ENCODE measurements at places on chromosomes 11 and 22.

- DNase-seq, result no peak
These were observed 19.6 kb downstream of the MYRF start for GRCh38 chr11:61771985-61772455.

DNA sequence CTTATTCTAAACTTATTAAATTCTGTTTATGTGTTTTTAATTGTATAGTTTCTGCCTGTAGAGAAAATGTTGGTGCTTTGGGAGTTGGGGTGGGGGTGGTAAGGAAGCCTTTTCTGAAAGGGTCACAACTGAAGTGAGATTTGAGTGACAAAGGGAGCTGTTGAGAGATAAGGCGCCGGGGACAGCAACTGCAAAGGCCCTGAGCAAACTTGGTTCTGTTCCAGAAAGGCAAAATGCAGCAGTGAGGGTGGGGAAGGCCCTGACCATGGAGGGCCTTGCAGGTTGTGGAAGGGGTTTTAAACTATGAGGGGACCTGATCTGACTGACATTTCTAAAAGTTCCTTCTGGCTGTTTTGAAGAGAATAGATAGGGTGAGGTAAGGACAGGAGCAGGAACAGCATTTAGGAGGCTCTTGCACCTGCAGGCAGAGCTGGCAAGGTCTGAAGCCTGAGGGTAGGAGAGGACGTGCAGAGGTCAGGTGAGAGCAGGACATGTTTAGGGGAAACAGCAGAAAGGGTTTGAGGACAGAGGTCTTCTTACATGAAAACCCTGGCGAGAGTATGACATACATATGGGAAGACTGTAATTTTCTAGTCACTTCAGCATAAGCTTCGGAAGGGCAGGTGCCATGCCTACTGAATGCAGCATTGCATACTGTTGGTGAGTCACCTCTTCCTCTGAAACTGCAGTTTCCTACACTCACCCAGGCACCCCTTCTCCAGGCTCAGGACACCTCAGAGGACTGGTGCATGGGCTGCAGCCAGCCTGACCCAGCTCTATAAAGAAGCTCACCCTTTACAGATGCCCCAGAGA lies 190.7 kb downstream of the SNX19 start:
- no peak for DNase-seq

GRCh38 chr11:130636722-130637464 lies 188.4 kb downstream of the ADAMTS15 start:
- DNase-seq, result peak; percentile 53

GRCh38 chr11:80822308-80822707 lies 1381.5 kb upstream of the TENM4 start:
- DNase-seq, result no peak

DNA sequence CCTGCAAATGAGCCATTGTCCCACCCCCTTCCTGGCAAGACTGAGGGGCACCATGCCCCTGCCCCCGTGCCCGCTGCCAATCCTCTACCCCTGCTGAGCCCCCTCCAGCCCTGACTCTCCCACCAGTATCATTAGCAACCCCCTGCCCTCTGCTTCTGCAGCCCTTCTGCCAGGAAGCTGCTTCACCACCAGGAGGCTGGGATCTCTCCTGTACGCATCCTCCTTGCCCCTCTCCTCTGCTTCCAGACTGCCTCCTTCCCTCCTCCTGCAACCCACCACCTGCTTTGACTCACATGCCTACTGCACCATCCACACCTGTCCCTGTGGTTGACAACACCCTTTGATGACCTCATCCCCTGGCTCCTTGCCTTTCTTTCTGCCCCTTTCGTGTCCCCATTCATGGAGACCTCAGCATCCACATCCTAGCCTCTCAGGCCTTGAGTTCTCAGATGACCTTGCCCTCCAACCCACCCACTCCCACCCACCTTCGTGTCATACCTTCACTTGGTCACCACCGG lies 13.4 kb upstream of the PNPLA3 start:
- DNase-seq, result no peak

- no peak for DNase-seq
These were observed 6.3 kb downstream of the OVOL1 start for GRCh38 chr11:65793144-65793581.

DNA sequence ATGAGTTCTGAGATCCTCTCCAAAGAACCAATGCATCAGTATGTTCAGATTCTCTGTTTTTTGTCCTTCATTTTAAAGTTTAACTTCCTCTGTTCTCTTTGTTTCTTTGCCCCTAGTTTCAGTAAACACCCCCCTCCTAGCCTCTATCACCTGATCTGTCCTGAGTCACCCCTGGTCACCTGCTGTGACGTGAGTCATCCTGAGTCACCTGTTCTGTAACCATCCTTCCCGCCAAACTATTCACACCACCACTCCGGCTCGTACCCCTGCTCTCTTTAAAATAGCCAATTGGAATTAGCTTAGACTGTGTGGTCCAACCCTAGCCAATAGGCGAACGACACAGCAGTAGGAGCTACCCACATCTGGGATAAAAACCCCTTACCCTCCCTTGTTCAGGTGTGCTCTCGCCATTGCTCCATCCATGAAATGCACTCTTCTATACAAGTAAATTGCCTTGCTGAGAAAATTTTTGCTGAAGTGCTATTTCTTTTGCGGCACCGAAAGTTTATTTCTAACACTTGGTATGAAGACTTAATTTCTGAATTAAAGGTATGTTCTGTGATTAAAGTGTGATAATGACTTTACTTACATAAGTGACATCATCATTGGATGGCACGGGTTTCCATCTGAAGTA lies 318.4 kb downstream of the AASDHPPT start:
- no peak for DNase-seq

DNA sequence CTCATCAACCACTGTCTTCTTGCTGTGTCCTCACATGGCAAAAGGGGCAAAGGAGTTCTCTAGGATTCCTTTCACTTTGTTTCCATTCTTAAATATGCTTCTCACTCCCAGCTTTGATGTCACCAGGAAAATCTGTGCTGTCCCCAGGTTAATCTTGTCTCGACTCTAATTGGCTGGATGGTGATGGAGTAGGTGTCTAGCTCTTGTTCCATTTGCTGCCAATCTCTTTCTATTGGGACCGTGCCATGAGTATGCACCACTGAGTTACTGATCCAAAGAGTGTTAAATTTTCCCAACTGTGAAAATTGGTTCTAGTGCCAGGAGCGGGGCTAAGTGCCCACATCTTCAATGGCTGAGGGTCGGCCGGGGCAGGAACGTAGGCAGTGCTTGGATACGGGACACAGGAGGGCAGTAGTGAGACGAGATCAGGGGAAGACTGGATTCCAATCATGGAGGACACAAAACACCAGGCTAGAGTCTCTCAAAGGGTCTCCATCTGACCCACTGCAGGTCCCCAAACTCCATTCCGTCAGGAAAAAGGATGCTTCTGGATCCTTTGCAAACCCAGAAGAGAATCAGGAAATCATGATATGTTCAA lies 47.7 kb upstream of the CSNK2A3 start:
- DNase-seq, result no peak

GRCh38 chr11:15073361-15074205 lies at the start of gene CALCB:
TSS of gene CALCB (plus strand) at chr11:15073593. CDS start at chr11:15074719, 1,126 bp downstream.
- no peak for DNase-seq

DNA sequence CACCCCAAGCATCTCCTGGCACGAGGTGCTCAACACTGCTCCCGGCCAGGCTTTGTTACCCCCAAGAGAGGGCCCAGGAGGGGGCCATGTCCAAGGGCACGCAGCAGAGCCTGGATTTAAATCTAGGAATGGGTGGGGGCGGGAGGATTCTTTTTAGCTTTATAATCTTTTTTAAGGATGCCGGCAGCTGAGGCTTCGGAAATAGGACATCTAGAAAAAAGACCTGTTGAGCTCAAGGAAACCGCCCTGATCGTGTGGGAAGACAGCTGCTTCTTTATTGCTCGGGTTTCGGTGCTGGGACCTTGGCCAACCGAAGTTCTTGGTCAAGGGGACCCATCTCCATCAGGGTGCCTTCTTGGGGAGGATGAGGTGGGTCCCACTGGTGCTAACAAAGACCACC lies 317.9 kb downstream of the CTTN start:
- DNase-seq, result no peak

DNA sequence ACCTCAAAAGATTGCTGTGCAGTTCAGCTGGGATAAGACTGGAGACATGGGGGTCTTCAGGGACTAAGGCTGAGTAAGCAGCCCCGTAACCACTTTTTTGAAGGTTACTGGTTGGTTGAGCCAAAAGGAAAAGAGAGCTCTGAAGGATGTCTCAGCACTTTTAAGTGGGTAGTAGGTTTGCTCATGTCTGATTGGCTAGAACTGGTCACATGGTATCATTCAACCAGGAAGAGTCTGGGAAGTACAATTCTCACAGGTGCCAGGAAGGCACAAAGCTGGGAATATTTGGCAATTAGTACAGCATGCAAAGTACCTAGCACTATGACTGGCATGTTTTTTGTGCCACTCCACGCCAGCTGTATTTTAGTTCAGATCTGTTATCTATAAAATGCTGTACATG lies 58.1 kb downstream of the SNX19 start:
- DNase-seq, result no peak

DNA sequence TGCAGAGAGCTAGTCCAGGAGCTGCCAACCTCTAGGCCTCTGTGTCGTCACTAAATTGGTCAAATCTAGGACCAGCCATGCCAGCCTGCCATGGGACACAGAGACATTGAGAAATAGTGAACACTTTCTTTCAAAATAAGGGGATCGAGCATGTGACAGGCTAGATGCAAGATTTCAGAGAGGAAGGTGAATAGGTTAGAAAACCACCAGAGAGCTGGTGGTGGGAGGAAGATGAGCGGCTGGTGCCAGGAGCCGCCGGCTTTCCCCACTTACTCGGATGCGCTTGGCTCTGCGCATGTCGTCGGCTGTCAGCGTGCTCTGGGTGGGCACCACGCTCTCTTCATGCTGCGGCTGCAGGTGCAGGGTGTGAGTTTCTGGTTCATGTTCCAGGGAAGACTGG lies 35.4 kb upstream of the NFRKB start:
- DNase-seq, result no peak

- no peak for DNase-seq
These were observed 121.3 kb downstream of the NECTIN1 start for GRCh38 chr11:119607726-119608125.

DNA sequence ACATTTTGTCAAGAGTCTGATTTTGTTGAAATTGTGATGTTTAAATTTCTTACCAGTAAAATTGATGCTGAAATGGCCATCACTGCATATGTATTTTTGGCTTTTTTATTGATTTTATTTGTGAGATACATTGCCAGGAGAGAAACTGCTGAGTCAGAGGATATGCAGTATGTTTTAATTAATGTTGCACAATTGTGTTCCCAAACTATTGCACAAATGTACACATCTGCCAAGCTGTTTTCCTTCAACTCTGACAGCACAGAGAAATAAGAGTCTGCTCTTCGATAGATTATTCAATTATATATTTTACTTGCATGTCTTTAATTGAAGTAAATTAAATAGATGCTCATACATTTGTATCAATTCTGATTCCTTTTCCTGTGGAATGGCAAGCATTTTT lies 640.2 kb upstream of the LUZP2 start:
- no peak for DNase-seq

DNA sequence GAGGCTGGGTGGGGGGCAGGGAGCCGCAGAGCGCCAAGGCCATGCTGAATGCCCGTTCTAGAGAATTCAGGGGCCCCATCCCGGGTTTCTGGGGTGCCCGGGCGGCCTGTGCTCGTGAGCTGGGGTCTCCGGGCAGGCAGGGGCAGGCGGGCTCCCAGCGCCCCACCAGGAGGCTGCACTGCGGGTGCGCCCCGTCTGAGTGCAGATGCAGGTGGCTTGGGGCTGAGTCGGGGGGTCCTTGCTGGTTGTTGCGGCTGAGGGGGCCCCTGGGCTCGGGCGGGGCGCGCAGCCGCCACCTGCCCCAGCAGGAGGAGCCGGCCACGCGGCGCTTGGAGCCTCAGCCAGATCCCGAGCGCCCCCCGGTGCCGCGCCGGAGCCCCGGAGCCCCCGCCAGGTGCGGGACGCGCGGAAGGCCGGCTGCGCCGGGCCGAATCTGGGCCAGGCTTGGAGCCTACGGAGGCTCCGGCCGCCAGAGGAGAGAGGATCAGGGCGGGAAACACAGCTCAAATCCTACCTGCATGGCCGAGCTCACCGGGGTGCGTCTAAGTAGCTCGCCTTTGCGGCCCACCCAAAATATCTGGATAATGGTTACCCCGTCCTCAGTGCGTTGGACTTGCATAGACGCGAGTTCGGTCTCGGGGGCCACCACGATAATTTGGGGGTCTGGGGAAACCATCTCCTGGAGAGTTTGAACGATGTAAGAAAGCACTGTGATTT lies 590 bp upstream of the IGF2 start:
- no peak for DNase-seq

DNA sequence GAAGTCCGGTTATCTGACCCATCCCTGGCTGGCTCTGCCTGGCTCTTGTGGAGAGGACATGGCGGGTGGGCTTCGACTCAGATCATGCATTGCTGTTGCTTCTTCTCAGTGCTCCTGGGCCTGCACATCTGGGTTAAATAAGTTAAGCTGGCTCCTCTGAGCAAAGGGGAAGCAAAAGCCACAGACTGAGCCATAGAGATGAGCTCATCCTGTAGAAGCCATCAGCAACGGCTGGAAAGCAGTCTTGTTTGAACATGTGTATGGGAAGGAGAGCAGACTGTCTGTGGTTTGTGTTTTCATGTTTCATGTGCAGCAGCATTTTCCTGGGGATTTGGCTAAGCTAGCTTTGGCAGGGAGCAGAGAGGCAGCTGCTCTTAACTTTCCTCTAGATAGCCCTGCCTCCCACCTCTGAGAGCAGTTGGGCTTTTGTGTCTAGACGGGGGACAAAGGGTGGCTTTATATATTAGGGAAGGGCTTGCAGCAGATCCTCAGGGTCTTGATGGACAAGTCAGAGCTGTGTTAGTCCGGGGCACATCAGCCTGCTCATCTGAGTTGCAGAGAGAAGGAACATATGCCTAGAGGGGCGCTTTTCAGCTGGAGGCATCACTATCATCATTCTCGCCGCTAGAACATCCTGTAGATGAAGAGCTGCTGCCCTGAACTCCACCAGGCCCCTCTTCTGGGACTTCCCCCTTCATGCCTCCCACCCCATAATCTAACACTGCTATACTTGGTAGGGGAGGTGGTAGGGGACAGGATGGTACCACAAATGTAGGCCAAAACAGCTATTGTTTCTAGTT lies 14.9 kb downstream of the DCPS start:
- peak; percentile 93 for DNase-seq

- DNase-seq, result peak; percentile 59
These were observed 13.9 kb upstream of the TP53AIP1 start for GRCh38 chr11:128956401-128957201.

GRCh38 chr22:24138649-24139420 lies 42.5 kb upstream of the SUSD2 start:
- DNase-seq, result no peak

All from HFF-Myc (cell line).